HT1080 (cell line): ENCODE measurements at places on chromosomes 5 and 9. TPM values are rescaled to one million over a fixed set of nuclear protein-coding genes. Genes with fewer than 3 reads are reported as not detected.

CEL gene
- 0.45 TPM in 1 of 2 replicates, not detected in the other for total RNA-seq

SPINK5 gene
- not detected in 2 replicates for total RNA-seq

POLR1E gene
- total RNA-seq: 62.4 and 65.3 TPM in 2 replicates

- no peak for DNase-seq
These were observed 1.3 kb downstream of the NPDC1 start for GRCh38 chr9:137044502-137045177.

DNA sequence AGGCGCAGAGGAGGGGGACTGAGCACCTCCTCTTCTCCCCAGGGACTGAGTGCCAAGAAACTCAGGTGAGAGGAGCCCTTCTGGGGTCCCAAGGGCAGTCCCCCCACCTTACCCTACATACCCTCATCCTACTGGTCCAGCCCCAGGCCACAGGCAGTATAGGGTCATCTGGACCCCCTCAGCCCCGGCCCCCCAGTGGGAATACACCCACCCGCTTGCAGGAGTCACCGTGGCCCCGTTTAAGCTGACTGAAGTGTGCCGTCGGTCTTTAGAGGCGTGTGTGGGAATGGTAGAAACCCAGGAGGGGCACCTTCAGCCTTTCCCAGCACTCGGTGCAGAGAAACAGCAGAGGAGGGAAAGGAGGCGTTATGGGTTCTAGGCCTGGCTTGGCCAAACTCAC is 30.8 kb downstream of the COL15A1 start:
- no peak for DNase-seq

- no peak for DNase-seq
These were observed 77.0 kb downstream of the ICE1 start for GRCh38 chr5:5499442-5499841.

DNA sequence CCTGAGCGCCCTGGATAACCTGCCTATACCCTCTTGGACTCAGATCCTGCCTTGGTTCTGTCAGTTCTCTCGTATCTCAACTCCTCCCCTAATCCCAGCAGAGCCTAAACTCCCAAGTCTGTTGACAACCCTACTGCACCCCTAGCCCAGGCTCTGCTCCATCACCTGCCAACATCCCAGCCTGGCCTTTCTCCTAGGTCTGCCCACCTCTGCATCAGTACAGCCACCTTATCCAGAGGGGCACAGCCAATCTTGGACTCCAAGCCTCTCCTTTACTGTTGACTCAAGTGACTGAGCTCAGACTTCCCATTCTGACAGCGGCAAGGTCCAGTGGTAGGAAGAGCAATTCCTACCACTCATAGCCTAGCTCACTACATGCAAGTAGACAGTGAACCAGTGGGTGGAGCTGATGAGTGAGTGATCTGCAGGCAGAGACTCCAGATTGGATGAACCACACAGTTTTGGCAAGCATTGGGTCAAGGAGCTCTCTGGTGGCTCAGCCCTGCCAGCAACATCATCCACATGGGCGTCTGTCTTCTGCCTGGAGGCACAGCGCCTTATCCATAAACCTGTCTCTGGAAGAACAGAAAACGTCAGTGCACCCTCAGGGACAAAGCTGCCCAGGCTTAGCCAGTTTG is 26.5 kb downstream of the TRMO start:
- DNase-seq: peak; percentile 37
